Activated CD4-positive, alpha-beta memory T cell treated with anti-CD3 and anti-CD28 coated beads, Interleukin-2, amount 10 ng/mL, durations not matched to agents 7 days and 5 days (primary cell): ENCODE measurements at places on chromosomes 5 and 9. TPM values are rescaled to one million over a fixed set of nuclear protein-coding genes. Genes with fewer than 3 reads are reported as not detected.

- H3K27ac ChIP-seq: no peak overlapping the region
- H3K4me1 ChIP-seq: peaks cover 8% of the 10 kb centered on the region
Measured at GRCh38 chr9:68541568-68541967, 885 bp upstream of the TMEM252 start.

Gene FCN2
- total RNA-seq: not detected

DNA sequence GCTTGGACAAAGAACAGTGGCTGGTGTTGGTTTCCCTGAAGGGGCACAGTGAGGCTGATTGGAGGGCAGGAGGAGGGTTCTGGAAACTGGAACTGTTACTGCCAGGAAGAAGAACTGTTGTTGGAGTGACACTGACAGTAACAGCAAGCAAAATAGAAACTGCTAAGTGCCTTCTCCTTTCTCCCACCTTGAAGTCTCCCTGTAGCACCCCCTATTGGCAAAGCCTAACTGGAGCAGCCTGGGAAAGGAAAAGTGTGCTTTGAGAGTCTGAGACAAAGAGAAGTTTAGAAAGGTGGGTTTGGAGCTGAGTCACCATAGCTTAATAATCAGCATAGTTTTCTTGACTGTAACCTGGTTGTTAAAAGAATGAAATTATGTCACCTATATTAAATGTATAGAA lies 2.5 kb upstream of the TMEM174 start:
- no peak overlapping the region for H3K27ac ChIP-seq
- no peaks in the 10 kb centered on the region for H3K4me1 ChIP-seq
- peaks cover 76% of the 10 kb centered on the region for H3K27me3 ChIP-seq
- no peak overlapping the region for H3K4me3 ChIP-seq
- no peaks in the 10 kb centered on the region for H3K36me3 ChIP-seq
- peak; percentile 22 for DNase-seq

DNA sequence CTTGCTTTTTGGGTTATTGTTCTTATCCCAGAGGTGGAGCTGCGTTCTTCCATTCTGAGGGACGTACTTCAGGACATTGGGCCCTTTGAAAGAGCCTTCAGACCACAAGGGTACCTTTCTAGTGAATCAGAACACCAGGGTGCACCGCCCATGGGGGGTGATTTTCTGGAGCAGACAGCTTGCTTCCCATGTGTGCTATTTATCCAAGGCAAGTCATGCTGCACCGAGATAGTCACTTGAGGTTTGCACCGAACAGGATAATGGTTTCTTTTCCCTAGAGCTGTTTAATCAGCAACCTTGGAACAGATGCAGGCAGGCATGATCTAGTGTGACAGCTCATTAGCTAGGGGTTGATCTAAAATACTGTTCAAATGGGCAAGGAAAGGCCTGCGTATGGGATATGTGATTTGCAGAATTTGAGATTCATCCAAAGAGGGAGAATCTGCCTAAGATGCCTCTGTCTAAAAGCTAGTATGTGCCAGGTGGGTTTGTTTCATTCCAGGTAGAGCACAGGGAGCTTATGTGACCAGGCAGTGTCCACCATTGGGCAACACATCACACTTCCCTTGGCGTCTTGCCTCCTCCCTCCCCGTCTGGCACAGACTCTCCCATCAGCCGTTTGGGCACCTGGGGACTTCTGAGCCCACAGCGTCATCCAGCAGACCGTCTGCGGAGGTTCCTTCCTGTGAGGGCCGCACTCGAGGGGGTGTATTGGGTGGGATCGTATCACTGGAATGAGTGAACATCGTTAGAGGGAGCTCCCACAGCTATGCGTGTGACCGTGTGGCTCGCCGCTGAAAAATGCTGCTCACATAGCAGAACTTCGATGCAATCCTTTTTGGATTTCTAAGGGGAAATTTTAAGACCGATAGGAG lies 23.0 kb downstream of the ABL1 start:
- H3K4me3 ChIP-seq: no peak overlapping the region
- H3K4me1 ChIP-seq: no peaks in the 10 kb centered on the region
- no peak for DNase-seq
- H3K36me3 ChIP-seq: no peaks in the 10 kb centered on the region
- no peaks in the 10 kb centered on the region for H3K27me3 ChIP-seq
- H3K27ac ChIP-seq: no peak overlapping the region

- H3K36me3 ChIP-seq: no peaks in the 10 kb centered on the region
- H3K4me1 ChIP-seq: no peaks in the 10 kb centered on the region
- H3K27ac ChIP-seq: no peak overlapping the region
- DNase-seq: peak; percentile 45
Measured at GRCh38 chr5:35089334-35090314, 41.9 kb upstream of the AGXT2 start.

- H3K27me3 ChIP-seq: peaks cover 29% of the 10 kb centered on the region
- no peak for DNase-seq
- H3K36me3 ChIP-seq: no peaks in the 10 kb centered on the region
- no peak overlapping the region for H3K27ac ChIP-seq
- H3K4me3 ChIP-seq: no peak overlapping the region
Measured at GRCh38 chr5:132799392-132799791, 13.7 kb upstream of the SOWAHA start.
